ENCODE measurements at places on chromosomes 3 and 15.

- peak; percentile 42 for DNase-seq
Measured at GRCh38 chr3:5187920-5188418, 462 bp downstream of the EDEM1 start.

- no peak for DNase-seq
Measured at GRCh38 chr3:129614927-129615363, 8.5 kb upstream of the PLXND1 start.

- peak; percentile 23 for DNase-seq
Measured at GRCh38 chr15:39199076-39199475, 381.8 kb upstream of the THBS1 start.

DNA sequence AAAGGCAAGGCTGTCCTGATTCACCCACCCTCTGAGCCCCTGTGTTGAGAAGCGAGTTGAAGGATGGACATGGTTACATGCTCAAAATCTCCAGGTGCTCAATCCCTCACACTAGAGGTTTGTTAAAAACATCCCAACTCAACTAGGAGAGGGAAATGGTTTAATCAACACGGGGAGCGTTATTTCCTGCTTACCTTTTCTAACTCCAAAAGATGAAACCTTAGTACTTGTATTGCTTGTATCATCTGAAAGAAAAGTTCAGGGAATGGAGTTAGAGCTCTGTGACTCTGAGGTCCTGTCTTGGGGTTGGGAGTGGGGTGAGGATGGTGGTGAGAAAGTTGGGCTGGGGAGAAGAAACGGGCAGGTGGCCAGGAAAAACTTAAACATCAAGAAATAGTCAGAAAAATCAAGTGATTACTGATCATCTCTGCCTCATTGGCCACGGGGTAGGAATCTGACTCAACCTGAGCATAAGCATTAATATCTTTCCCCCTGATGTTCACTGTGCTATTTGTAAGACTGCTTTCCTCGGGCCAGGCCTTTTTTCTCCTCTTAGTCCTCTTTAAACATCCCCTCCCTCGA is 5.9 kb downstream of the MEIS2 start:
- DNase-seq, result no peak

DNA sequence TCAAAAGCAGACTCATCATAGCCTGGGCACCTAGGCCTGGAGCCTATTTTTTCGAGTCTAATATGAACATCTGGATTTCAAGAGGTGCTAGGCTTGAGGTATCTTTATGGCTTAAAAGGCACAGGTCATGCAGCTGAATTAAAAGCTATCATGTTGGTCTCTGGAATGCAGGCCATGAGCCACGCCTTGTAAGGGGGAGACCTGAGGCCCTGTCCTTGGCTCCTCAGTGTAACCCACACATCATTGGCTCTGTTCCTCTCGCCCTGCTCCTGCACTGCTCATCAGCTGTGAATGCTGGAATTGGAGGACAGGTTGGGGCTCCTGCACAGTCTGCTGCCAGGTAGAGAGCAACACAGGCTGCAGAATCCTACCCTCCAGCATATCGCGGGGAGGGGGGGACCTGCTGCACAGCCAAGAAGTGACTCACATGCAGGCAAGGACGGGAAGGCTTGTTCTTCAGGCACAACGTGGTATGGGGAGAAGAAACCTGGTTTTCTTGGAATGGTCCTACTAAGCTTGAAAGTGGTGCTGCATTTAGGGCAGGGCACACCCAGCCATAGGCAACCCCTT is 146.0 kb downstream of the CHST2 start:
- DNase-seq, result no peak

GRCh38 chr3:121958801-121959200 is 63.2 kb downstream of the ILDR1 start:
- DNase-seq, result no peak

GRCh38 chr3:134998158-134998557 is 203.1 kb downstream of the EPHB1 start:
- DNase-seq, result no peak

- no peak for DNase-seq
Measured at GRCh38 chr3:15055019-15055557, 10.0 kb downstream of the MRPS25 start.

DNA sequence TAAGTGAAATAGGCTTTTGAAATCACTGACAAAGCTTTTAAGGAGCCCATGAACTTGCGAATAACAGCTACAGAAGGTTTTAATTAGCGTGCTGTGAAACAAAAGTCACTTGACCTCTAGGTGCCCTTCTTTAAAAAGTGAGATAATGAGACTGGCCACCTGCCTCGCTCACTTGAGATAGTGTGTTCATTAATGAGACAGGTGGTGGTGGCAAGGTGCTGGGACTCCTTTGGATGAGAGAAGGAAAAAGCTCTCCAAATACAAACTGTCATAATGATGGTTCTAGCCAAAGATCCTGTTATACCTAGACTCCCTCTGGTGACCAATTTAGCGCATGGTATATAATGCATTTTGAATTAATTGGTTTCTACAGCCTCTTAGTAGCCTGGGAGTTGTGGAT is 22.7 kb upstream of the IREB2 start:
- no peak for DNase-seq

GRCh38 chr3:112512320-112512719 is 13.0 kb upstream of the BTLA start:
- no peak for DNase-seq

DNA sequence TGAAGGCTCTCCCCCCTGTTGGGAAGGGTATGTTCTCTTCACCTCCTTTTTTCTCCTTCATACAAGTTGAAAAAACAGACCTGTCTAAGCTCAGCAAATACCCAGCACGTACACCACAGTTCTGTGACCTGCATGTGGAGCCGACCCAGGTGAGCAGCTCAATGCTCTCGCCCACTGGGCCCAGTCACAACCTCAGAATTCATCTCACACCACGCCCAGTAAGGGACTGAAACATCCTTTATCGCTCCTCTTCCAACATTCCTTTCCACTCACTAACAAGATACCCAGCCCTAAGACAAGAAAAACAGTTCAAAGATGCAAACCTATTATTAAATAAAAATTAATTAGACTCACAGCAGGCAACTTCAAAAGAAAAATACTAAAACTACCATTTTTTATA is 68.9 kb downstream of the FOXP1 start:
- no peak for DNase-seq

Data from ovary (tissue), 10 donors.